ENCODE measurements at places on chromosomes 16 and 17.
A peak's percentile ranks its signal among the peaks of the same experiment; 100 is the strongest.

- no peaks in the 10 kb centered on the region for H3K36me3 ChIP-seq
- no peaks in the 10 kb centered on the region for H3K27me3 ChIP-seq
- H3K27ac ChIP-seq: no peak overlapping the region
- no peak for DNase-seq
- no peaks in the 10 kb centered on the region for H3K4me1 ChIP-seq
- no peak overlapping the region for H3K4me3 ChIP-seq
Observed at GRCh38 chr16:70588565-70588964, 57.8 kb upstream of the IL34 start.

DNA sequence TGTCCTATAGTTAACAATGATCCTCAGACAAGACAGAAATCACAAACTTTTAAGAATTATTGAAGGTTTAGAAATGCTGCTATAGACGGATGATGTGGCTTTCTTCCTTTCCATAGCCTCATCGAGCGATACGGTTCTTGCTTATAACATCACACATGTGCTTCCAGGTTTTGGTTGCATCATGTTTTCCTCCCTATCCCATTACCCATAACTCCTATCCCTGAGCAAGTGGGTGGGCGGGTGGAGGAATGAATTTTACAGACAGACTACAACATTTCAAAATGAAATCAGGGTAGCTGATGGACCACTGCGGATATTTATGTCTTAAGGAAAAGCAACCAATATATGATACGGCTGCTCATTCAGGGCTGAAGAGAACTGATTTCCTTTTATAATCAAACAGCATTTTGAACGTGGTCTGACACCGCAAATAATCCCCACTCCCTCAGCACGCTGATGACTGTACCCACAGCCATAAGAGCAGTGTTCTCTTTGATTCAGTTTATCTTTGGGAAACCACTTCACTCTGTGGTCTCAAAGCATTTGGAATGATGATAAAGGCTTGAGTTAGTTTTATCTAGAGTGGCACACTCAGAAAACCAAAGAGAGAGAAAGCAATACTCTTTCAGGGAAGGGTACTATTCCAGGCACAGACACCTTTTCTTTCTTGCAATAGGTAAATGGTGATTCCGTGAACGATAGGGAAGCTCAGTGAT is 4.6 kb upstream of the AKTIP start:
- no peaks in the 10 kb centered on the region for H3K36me3 ChIP-seq
- H3K27me3 ChIP-seq: no peaks in the 10 kb centered on the region
- H3K4me3 ChIP-seq: no peak overlapping the region
- DNase-seq: no peak

GRCh38 chr17:68560966-68561720 is 40.0 kb downstream of the FAM20A start:
- no peaks in the 10 kb centered on the region for H3K36me3 ChIP-seq
- no peaks in the 10 kb centered on the region for H3K4me1 ChIP-seq

- DNase-seq: peak; percentile 40
- peak overlapping the region; percentile 44 for H3K27ac ChIP-seq
- peaks cover 50% of the 10 kb centered on the region for H3K4me1 ChIP-seq
Observed at GRCh38 chr16:11138022-11138768, 117.8 kb downstream of the SOCS1 start.

- no peak overlapping the region for H3K27ac ChIP-seq
- no peaks in the 10 kb centered on the region for H3K4me1 ChIP-seq
- H3K36me3 ChIP-seq: no peaks in the 10 kb centered on the region
- DNase-seq: no peak
Observed at GRCh38 chr16:28064706-28065249, 1.3 kb upstream of the GSG1L start.

DNA sequence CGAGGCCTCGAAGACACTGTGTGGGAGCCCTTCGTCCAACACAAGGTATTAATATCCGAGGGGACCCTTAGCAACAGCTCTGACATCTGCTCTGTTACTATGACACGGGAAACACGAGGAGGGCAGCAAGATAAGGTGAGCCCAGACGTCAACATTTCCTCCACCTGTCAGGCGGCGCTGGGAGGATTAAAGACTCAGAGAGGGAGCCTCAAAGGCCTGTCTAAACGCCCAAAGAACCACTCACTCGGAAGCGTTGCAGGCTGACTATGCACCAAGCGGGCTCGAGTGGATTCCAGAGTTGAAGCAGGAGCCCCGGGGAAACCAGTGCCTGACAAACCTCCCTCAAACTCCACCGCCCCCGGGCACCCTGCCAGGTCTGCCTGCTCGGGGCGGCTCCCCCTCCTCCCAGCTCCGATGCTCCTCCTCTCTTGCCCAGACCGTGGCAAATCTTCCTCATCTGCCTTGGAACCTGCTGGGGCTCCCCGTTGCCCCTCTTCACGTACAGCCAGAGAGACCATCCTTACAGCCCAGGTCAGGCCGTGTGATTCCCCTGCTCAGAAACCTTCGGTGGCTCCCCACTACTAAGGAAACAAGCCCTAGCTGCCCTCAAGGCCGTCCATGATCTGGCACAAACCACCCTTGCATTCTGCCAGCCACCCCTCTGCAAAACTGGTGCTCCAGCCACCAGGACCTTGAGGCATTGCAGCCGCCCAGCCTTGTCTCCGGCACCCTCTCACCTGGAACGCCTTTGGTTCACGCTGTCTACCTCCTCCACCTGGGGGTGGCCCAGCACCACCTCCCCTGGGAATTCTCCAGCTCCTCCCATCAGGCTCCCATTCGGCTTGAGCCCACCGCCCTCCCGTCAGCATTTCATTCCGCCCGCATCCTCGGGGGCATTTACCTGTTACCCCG is 16.2 kb downstream of the RPH3AL start:
- H3K27ac ChIP-seq: no peak overlapping the region
- no peak overlapping the region for H3K4me3 ChIP-seq
- peaks cover 35% of the 10 kb centered on the region for H3K4me1 ChIP-seq
- H3K27me3 ChIP-seq: peaks cover 1% of the 10 kb centered on the region
- DNase-seq: peak; percentile 31

GRCh38 chr17:75182319-75182568 is 515 bp downstream of the SUMO2 start:
- H3K27me3 ChIP-seq: no peaks in the 10 kb centered on the region
- peak overlapping the region; percentile 90 for H3K4me3 ChIP-seq
- H3K4me1 ChIP-seq: peaks cover 39% of the 10 kb centered on the region
- no peak for DNase-seq

DNA sequence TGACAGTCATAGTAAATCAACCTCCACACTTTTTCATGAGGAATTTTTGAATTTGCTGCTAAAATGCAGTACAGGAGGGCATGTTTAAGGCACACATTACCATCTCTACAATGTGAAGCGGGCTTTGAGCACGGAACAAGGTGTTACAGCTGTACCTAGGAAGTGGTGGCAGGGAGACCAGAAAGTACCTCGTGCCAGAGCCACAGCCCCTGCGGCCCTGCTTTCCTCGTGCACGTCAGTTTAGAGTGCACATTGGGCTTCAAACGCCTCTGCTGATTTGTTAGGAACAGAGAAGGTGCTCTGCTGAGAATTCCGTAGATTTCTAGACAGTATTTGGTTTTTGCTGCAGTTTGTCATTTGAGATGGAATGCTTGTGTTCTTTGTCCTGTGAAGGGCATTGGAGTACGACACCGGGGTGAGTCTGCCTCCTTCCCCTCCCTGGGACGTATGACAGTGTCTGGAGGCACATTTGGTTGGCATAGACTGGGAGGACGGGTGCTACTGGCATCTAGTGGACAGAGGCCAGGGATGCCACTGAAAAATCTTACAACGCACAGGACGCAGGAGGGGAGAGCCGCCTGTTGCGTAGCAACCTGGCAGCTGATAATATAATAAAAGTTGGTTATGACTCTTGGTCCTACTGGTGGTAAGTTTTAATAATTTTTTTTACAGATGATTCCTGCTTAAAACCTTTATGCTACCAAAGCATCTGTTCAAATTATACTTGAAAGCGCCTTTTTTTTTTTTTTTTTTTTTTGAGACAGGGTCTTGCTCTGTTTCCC is 9.1 kb downstream of the FOXK2 start:
- no peak overlapping the region for H3K4me3 ChIP-seq

- no peaks in the 10 kb centered on the region for H3K27me3 ChIP-seq
- no peak overlapping the region for H3K4me3 ChIP-seq
- DNase-seq: no peak
- H3K27ac ChIP-seq: no peak overlapping the region
- H3K4me1 ChIP-seq: peaks cover 37% of the 10 kb centered on the region
Observed at GRCh38 chr17:81020767-81021497, 14.0 kb upstream of the BAIAP2 start.

DNA sequence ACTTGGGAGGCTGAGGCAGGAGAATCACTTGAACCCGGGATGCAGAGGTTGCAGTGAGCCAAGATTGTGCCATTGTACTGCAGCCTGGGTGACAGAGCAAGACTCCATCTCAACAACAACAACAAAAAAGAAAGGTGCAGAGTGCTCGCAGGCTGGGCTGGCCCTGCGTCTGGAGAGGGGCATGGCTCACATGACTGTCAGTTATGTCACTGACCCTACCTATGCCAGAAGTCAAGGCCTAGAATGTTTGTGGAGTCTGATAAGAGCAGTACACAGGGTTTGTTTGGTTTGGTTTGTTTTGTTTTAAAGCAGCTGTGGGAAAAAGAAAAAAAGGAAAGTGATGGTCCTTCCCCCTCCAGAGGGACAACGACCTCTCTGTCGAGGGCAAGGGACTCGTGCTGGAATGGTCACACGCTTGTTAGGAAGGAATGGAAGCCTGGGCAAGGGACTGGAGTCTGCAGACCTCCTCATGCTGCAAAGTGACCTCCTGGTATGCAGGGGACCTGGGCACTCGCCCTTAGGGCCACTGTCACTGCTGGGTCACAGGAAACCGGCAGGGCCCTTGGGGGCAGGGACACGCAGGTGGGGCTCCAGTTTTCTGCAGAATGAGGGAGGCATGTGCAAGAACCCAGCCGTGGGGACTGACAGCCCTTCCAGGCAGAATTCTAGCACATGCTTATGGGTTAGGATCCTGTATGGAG is 10.1 kb upstream of the OSGIN1 start:
- no peaks in the 10 kb centered on the region for H3K27me3 ChIP-seq
- no peak overlapping the region for H3K27ac ChIP-seq
- no peaks in the 10 kb centered on the region for H3K36me3 ChIP-seq

GRCh38 chr17:34619687-34620217 is 40.4 kb downstream of the TMEM132E start:
- H3K4me1 ChIP-seq: no peaks in the 10 kb centered on the region
- no peak for DNase-seq
- peaks cover 37% of the 10 kb centered on the region for H3K27me3 ChIP-seq
- no peaks in the 10 kb centered on the region for H3K36me3 ChIP-seq
- no peak overlapping the region for H3K4me3 ChIP-seq

DNA sequence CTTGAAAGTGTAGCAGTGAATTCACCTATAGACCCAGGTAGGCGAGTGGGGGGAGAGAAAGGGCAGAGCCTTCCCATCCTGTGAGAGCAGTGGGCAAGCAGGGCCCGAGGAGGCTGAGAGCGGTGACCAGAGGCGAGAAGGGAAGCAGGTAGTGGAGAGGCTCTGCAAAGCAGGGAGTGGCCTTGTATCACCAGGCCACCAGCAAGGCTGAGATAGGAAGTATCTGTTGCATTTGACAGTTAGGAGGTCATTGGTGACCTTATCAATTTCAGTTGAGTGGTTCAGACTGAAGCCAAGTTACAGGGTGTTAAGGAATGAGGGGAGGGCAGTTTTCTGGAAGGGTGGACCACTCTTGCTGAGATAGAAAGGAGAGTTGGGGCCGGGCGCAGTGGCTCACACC is 10.7 kb upstream of the HSD3B7 start:
- peaks cover 3% of the 10 kb centered on the region for H3K4me1 ChIP-seq
- H3K27me3 ChIP-seq: no peaks in the 10 kb centered on the region
- H3K27ac ChIP-seq: no peak overlapping the region
- no peak overlapping the region for H3K4me3 ChIP-seq
- no peak for DNase-seq

DNA sequence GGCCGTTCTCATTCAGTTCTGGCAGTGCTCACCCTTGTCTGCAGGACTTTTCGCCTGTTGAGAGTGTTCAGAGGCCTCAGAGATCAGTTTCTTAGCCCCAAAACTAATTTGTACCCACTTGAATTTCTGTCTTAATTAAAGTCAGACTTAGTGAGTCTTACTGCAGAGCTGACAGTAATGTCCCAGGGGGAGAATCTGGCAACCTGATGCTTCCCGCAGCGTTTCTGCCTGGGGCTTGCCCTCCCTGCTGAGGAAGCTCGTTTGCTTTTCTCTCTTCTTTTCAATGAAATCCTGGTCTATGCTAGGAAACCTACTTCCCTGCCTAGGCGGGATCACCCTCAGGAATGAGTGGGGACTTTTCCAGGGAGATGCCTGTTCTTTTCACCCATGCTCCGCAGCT is 25.3 kb downstream of the DBNDD1 start:
- peak overlapping the region; percentile 20 for H3K27ac ChIP-seq
- peaks cover 6% of the 10 kb centered on the region for H3K27me3 ChIP-seq
- peaks cover 11% of the 10 kb centered on the region for H3K4me1 ChIP-seq
- H3K4me3 ChIP-seq: no peak overlapping the region
- DNase-seq: no peak

DNA sequence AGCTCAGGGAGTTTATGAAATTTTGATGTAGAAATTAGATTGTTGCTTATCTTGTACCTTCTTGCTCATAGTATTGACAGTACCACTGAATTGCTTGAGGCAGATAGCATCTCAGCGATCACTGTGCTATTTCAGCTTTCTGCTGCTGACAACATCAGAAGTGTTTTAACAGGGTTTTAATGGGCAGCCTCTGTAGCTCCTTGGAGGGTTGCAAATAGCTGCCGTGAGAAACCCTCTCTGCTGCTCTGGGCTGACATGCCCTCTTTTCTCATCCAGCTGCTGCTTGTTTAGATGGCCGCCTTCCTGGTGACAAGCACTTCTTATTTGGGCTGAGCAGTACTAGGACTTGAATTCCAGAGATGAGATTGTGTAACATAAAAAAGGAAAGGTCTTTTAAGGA is 180.2 kb upstream of the TBX2 start:
- H3K36me3 ChIP-seq: no peaks in the 10 kb centered on the region
- no peak overlapping the region for H3K4me3 ChIP-seq
- H3K4me1 ChIP-seq: peaks cover 38% of the 10 kb centered on the region
- DNase-seq: no peak
- no peak overlapping the region for H3K27ac ChIP-seq
- no peaks in the 10 kb centered on the region for H3K27me3 ChIP-seq

DNA sequence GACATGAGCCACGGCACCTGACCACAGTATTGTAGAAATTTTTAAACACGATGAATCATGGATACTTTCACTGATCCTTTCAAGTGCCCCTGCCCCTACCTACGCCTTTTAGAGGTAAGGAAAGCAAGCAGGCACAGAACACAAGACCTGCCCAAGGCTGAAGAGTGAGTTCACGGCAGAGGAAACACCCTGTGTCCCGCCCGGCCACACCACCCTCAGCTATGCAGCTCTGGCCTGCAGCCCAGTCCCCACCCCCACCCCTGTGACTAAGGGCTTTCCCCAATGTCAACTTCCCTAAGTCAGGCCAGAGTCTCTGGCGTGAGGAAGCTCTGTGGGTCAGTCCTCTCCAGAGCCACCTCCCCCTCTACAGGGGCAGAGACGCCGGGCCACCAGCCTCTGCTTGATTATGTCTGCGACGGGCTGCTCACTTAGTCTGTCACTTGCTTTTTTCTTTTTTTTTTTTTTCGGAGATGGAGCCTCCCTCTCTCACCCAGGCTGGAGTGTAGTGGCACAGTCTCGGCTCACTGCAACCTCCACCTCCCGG is 8.4 kb downstream of the SLC16A5 start:
- no peaks in the 10 kb centered on the region for H3K36me3 ChIP-seq
- H3K27ac ChIP-seq: no peak overlapping the region
- no peak for DNase-seq
- H3K27me3 ChIP-seq: no peaks in the 10 kb centered on the region
